ENCODE measurements at places on chromosomes 7 and 10.

- no peak overlapping the region for H3K4me3 ChIP-seq
- no peak overlapping the region for H3K27ac ChIP-seq
- no peaks in the 10 kb centered on the region for H3K4me1 ChIP-seq
These were observed 139.4 kb downstream of the SVIL start for GRCh38 chr10:29495366-29495765.

GRCh38 chr10:11424456-11425295, 186.8 kb downstream of the USP6NL start:
- H3K27me3 ChIP-seq, result no peaks in the 10 kb centered on the region
- H3K4me3 ChIP-seq, result no peak overlapping the region
- peaks cover 2% of the 10 kb centered on the region for H3K36me3 ChIP-seq
- H3K4me1 ChIP-seq, result no peaks in the 10 kb centered on the region

- no peak overlapping the region for H3K4me3 ChIP-seq
- H3K4me1 ChIP-seq, result peaks cover 2% of the 10 kb centered on the region
- no peak overlapping the region for H3K27ac ChIP-seq
- peaks cover 13% of the 10 kb centered on the region for H3K27me3 ChIP-seq
- DNase-seq, result no peak
- H3K36me3 ChIP-seq, result no peaks in the 10 kb centered on the region
These were observed 43.9 kb downstream of the GRM8 start for GRCh38 chr7:127208860-127209259.

GRCh38 chr7:80230327-80230726, 95.7 kb downstream of the GNAI1 start:
- H3K27ac ChIP-seq, result no peak overlapping the region
- H3K4me1 ChIP-seq, result no peaks in the 10 kb centered on the region
- no peak for DNase-seq
- H3K27me3 ChIP-seq, result no peaks in the 10 kb centered on the region

DNA sequence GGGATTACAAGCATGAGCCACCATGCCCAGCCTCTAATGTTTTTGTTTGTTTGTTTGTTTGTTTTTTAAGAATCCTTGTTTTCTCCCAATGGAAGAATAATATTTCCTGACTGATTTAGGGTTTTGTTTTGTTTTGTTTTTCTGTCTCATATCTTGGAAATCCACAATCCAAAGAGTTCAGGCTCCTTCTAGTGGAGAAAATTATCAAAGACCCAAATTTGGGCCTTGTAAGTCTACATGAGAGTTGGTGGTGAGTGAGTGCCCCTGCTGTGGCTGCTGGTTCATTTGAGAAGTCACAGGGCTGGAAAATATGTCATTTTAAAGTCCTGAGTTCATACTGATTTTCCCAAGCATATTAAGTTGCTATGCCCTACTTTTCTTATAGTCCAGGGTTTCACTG, 33.5 kb upstream of the KLHL7 start:
- H3K27me3 ChIP-seq, result peaks cover 5% of the 10 kb centered on the region
- no peaks in the 10 kb centered on the region for H3K36me3 ChIP-seq
- no peak overlapping the region for H3K4me3 ChIP-seq
- H3K27ac ChIP-seq, result no peak overlapping the region
- H3K4me1 ChIP-seq, result no peaks in the 10 kb centered on the region

DNA sequence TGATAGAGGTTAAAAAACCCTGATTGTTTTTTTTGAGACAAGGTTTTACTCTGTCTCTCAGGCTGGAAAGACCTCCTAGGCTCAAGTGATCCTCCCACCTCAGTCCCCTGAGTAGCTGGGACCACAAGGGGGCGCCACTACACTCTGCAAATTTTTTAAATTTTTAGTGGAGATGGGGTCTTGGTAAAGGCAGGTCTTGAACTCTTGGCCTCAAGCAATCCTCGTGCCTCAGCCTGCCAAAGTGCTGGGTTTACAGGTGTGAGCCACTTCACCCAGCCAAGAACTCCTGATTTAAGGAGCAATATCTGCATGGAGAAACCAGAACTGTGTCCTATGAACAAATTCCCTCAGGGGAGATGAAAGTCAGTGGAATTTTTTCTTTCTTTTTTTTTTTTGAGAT, 7.3 kb upstream of the KLHDC10 start:
- no peak overlapping the region for H3K4me3 ChIP-seq
- no peak overlapping the region for H3K27ac ChIP-seq
- H3K36me3 ChIP-seq, result no peaks in the 10 kb centered on the region
- H3K27me3 ChIP-seq, result no peaks in the 10 kb centered on the region

Measured in memory B cell (primary cell).